ENCODE measurements at places on chromosomes 2 and 18.
A peak's percentile ranks its signal among the peaks of the same experiment; 100 is the strongest.

DNA sequence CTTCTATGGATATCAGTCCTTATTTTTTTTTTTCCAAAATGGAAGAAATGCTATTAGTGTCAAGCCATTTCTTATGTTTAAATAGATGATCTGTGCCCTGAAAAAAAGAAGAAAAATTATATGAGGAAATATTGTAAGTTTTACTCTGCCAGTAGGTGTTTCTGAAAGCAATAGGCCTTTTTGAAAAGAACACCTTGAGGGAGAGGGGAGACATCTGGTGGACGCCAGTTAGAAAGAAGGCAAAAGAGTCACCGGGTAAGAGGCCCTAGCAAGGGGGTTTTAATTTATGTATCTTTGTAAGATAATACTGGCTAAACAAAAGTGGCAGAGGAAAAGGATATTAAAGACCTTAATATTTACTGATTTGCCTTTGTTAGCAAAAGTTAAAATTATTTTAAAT, 56.1 kb downstream of the DYNAP start:
- DNase-seq: peak; percentile 5

DNA sequence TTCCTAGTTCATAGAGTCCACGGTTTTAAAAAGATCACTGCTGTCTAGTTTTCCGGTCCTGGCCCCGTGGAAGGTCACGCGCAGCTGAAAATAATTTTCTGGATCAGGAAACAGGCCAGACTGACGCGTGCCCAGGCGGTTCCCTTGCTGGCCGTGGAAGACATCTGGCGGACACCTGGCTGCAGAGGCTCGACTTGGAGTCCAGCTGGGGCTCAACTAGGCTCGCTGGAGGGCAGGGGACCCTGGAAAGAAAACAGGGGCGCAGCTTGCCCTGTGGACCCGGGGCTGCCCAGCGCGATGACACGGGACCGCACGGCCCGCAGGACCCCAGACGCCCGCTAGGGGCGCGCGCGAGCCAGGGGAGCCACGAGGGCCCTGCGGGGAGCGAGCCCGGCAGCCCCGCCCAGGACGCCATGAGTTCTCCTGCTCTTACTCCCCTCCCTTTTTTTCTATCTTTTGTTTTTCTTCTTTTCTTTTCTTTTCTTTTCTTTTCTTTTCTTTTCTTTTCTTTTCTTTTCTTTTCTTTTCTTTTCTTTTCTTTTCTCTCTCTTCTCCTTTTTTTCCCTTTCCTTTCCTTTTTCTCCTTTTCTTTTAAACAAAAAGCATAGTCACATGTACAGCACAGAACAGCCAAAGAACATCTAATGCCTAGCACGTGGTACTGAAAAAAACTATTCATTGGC, 43.2 kb upstream of the UBE2F start:
- peak; percentile 80 for DNase-seq

- peak; percentile 12 for DNase-seq
These were observed at the start of gene SP110 for GRCh38 chr2:230219419-230220331. Gene SP110, minus strand, starts transcription at chr2:230219984. Its CDS starts 3,057 bp downstream, at chr2:230216927.

DNA sequence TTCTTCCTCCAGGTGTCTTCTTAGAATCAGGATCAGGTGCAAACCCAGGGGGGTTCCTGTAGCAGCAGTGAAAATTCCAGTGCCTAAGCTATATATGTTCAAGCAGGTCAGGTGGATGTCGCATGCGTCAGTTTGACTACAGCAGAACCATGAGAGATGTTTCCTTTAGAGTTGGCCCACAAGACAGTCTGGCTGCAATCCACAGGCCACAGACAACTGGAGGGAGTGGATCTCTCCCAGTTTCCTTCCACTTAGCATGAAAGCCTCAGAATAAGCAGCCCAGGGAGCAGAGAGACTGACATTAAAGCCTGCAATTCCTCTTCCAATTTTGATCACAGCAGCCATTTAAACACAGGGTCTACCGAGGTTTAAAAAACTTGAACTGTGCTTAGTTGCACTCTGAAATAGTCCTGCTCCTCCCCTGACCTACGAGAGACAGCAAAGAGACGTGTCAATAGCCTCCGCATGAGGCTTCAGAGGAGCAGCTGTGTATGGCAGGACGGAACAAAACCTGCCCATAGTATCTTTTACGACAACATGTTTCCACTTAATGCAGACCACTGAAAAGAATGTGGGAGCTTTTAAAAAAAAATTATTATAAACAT, 988 bp upstream of the KCNE4 start:
- DNase-seq: no peak

- DNase-seq: no peak
These were observed 17.9 kb downstream of the PPP3R1 start for GRCh38 chr2:68234405-68234804.

DNA sequence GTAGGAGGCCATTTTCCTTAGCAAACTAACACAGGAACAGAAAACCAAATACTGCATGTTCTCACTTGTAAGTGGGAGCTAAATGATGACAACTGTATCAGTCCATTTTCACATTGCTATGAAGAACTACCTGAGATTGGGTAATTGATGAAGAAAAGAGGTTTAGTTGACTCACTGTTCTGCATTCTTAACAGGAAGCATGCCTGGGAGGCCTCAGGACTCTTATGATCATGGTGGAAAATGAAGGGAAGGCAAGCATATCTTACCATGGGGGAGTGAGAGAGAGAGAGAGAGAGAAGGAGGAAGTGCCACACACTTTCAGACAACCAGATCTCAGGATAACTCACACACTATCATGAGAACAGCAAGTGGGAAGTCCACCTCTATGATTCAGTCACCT, 105.3 kb downstream of the PARD3B start:
- DNase-seq: no peak

GRCh38 chr2:128735296-128735960, 416.8 kb upstream of the HS6ST1 start:
- no peak for DNase-seq

DNA sequence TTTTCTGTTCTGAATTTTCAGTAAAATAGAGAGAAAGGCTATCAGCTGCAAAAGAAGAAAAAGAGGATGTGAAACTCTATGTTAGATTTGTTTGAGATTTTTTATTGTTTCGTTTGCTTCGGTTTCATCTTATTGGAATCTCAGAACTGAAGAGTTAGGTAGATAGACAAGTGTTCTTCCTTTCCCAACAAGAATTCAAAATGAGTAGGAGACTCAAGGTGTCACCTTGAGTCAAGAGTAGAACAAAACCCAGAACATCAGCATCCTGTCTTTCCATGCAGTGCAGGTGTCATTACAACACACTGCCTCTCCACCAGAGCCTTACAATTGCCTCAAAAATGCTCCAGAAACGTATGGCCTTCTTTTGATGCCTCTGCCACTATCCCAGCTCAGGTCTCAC, 21.1 kb downstream of the NBAS start:
- no peak for DNase-seq

DNA sequence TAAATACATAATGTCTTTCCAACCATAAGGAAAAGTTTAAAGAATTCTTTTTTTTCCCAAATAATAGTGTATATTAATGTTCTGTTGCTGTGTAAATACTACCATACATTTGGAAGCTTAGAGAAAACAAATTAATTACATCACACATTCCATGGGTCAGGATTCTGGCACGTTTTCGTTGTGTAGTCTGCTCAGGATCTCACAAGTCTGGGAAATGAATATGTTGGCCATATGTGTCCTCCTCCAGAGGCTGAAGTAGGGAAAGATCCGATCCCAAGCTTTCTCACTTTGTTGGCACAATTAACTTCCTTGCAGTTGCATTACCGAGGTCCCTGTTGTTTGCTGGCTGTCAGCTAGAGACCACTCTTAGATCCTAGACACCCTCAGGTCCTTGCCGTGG, 83.9 kb downstream of the RPRM start:
- no peak for DNase-seq

- DNase-seq: no peak
These were observed 613.4 kb downstream of the ARHGAP15 start for GRCh38 chr2:143742581-143742980.

GRCh38 chr2:97651114-97651513, 5.3 kb downstream of the COX5B start:
- DNase-seq: no peak

- DNase-seq: no peak
These were observed 72.2 kb upstream of the BARD1 start for GRCh38 chr2:214881647-214882202.

DNA sequence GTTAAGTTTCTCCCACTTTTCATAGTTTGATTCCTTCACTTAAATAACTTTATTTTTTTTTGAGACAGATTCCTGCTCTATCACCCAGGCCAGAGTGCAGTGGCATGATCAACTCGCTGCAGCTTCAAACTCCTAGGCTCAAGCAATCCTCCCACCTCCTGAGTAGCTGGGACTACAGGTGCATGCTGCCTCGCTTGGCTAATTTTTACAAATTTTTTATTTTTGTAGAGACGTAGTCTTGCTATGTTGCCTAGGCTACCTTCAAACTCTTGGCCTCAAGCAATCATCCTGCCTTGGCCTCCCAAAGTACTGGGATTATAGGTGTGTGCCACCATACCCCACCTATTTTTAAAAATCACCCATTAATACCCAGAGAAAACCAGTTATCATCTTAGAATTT, 14.2 kb upstream of the WIPF1 start:
- DNase-seq: no peak

- DNase-seq: no peak
These were observed 180.2 kb downstream of the INHBB start for GRCh38 chr2:120526047-120526562.

Measured in HEK293T (cell line).